ENCODE measurements at places on chromosomes 16 and 17.

DNA sequence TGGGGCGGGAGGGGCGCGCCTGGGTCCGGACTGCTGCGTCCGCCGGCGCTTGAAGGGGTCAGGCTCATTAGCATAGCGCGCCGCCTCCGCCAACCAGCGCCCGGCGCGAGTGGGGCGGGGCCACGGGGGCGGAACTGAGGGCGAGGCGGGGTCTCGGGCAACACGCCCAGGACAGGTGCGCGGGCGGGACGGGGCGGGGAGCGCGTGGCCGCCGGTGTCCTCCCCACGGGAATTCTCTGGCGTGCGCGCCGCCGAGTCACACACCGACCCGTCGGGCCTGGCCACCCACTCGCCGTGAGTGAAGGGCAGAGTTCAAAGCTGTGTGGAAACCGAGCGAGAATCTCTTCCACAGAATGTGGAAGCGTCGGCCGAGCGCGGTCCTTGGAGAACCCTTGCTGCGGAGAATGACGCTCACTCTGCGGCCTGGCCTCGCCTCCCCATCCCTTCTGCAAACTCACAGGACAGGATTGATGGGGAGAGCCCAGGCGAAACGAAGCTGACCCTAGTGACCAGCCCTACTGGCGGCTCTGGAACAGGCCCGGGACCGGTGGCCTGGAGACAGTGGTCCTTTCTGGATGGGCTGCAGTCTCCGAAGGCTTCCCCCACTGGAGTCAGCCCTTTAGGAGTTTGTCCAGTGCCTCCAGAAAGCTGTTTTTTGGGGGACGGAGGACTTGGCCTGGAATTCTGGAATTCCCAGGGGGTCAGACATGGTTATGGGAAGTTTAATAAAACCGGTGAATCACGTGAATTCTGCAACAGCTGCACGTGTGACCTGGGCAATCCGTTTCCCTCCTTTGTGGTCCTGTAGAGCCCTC is at the start of gene SNAI3:
SNAI3 (minus strand) TSS at position 69 of the 815 bp plus-strand sequence. CDS start 101 bp downstream, outside the sequence.
- DNase-seq, result peak; percentile 80

- no peak for DNase-seq
These were observed 881.3 kb downstream of the CDH11 start for GRCh38 chr16:64240586-64240985.

DNA sequence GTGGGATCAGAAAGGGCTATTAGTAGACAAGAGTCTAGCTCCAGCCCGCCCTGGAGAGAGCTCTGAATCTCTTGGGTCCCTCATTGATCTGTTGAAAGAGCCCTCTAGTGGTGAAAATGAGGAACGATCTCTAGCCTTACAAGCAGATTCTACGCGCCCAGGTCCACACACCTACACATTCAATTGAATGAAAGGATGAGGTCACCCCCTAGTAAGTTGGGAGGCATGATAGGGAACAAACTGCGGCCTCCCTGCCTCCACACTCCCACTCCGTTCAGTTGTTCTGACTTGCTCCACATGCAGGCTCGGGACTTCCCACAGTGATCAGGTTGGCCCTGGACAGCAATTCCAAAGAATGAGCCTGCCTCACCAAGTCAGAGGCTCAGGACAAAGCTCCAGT is 2.9 kb upstream of the CACNG3 start:
- peak; percentile 4 for DNase-seq

DNA sequence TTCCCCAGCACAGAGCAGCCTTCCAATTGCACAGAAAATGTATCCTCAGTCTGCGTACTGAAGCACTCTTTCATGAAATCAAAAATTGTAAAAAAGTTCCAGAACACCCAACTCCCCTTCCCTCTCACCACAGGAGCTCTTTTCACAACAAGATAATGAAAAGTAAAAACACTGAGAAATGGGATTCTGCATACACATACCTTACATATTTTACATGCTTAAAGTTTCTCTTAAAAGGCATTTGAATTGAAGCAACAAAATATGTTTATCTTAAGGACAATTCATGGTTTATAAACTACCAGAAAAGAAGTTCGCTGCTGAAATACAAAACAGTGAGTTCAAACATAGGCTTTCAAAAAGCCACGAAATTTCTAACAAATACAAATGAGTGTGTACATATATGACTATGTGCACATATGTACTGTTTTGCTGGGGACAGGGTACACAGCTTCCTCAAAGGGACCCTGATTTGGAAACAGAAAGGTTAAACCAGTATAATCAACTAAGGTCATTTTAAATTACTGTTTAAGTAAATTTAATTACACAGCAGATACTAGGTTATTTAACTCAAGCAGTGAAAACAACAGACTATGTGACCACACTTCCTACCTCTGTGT is 33.8 kb downstream of the COG1 start:
- no peak for DNase-seq

GRCh38 chr16:52740333-52740732 is 193.4 kb upstream of the TOX3 start:
- no peak for DNase-seq

- no peak for DNase-seq
These were observed 129.0 kb downstream of the KATNIP start for GRCh38 chr16:27678955-27679354.

- DNase-seq, result no peak
These were observed 129.5 kb downstream of the CDH13 start for GRCh38 chr16:82756283-82756599.

GRCh38 chr17:76336756-76337412 is 16.8 kb downstream of the PRPSAP1 start:
- DNase-seq, result no peak

DNA sequence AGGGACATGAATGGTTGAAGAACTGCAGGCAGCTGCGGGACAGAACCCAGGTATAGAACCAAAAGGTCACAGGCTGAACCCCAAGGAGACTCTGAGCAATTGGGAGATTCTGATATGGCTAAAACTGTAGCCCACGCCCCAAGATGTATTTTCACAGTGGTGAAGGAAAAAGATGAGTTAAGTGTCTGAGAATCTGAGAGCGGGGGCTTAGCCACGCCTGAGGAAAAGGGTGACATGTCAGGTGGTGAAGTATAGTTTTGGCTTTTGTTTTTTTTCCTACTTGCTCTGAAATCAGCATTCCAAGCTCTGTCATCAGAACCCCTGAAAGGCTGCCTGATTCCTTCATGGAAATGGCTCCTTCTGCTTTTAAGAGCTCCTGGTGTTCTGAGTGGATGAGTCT is 73.3 kb downstream of the AKAP1 start:
- no peak for DNase-seq

- no peak for DNase-seq
These were observed 6.2 kb downstream of the COL1A1 start for GRCh38 chr17:50194934-50195865.

DNA sequence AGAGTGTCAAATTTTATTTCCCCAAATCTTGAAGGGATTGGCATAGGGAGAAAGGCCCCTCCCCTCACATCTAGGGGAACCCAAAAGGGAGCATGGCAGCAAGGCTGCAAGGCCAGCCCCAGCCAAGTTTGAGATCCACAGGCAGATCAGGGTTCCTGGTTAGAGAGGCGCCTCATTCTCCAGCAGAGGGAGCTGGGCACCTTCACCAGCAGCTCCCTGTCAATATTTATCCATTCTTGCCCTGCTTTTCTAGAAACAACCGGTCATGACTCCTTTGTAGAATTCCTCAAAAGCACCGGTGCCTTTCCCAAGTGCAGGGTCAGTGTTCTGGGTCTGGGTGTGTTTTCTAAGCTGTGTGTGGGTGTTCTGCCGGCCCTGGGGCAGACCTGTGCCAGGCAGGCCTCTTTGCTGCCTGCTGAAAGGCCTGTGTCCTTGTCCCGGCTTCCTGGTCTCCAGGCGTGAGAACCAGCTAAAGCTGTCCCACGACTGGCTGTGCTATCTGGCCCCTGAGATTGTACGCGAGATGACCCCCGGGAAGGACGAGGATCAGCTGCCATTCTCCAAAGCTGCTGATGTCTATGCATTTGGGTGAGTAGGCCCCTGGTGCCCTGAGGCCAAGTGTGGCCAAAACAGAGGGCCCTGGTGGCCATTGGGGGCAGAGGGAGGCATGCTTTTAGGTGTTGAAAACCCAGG is 21.2 kb upstream of the LGALS9 start:
- no peak for DNase-seq

GRCh38 chr17:78529871-78530670 is 47.1 kb downstream of the DNAH17 start:
- DNase-seq, result no peak

DNA sequence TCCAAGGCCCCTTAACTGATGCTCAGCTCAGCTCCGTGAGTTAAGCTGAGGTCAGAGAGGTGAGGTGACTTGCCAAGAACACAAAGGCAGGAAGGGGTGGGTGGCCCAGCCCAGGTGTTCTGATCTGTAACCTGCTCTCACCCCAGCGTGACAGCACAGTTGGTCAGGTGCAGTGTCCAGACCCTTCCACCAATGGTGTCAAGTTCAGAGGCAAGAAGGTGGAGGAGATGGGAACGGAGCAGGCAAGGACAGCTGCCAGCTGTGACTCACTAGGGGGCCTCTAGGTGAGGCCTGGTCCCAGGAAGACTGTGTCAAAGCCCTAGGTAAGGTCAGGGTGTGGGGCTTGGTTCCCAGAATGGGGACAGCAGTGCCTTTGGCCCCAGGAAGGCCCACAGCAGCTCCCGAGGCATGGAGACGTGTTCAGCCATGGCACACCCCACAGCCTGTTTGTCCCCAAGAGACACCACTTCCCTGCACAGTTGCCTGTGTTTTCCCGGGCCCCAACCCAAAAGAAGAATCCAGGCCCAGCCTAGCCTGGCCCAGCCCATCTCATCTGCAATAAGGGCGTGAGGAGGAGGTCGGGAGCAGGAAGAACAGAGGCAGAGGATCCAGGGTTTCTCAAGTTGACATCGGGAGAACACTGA is 7.2 kb downstream of the WFIKKN2 start:
- DNase-seq, result no peak

DNA sequence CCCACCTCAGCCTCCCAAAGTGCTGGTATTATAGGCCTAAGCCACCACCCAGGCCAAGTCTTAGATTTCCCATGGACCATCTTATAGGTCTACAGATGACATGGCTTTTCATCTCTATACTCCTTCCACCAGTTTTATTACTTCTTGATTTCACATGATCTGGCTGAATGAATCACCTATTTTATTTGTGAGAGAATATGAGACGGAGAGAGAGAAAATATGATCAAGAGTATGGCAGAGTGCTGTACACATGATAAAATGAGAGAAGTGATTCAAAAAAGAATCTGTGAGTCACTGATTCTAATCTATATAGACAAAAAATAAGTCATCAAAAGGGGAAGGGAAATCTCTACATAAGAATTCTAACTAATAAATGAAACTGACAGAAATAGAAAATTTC is 13.7 kb downstream of the ACSM1 start:
- DNase-seq, result no peak

GRCh38 chr17:19368229-19368628 is 5.7 kb upstream of the B9D1 start:
- no peak for DNase-seq

Measured in CD4-positive, alpha-beta T cell treated with Interferon gamma for 1 hour (primary cell).